ENCODE measurements at places on chromosomes 12 and 14.

DNA sequence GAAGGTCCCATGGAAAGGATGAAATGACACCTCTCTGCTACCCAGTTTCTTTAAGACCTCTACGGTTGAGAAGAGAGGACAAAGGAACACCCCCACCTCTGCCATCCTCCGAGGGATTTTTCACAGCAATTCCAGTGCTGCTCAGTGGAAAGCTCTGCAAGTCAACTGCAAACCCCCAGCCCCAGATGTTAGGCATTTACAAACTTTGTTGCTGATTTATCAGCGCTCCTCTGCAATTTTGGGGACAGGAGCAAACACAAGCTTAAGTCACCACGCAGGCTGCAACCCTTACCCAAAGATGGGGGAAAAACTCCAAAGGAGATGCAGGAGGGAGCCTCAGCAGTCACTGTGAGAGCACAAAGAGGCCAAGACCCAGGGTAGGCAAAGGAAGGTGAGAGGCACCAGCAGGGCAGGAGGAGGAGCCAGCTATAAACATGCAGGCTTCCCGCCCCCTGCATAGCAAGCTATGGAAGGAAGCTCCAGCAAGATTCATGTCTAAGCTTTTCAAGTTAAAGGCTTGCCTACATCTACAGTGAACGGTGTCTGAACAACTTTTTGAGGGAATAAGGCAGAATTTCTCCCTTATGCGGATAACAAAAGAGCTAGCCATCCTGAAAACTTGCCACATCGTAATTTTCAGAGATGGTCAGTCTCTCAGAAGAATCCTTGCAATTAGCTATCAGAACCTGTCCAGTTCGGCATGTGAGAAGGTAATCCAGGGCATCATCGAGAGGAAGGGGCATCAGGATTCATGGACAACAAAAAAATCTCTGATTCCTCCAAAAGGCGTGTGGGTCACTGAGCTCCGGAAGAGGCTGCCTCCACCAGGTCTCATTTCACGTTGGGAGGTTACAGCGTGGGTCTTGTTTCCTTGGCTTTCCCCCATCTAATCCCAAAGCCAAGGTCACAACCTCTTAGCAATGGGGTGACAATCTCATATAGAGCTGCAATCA, 3.9 kb downstream of the CTDSP2 start:
- DNase-seq, result no peak

GRCh38 chr14:69059658-69060623, 80.8 kb upstream of the ACTN1 start:
- no peak for DNase-seq

DNA sequence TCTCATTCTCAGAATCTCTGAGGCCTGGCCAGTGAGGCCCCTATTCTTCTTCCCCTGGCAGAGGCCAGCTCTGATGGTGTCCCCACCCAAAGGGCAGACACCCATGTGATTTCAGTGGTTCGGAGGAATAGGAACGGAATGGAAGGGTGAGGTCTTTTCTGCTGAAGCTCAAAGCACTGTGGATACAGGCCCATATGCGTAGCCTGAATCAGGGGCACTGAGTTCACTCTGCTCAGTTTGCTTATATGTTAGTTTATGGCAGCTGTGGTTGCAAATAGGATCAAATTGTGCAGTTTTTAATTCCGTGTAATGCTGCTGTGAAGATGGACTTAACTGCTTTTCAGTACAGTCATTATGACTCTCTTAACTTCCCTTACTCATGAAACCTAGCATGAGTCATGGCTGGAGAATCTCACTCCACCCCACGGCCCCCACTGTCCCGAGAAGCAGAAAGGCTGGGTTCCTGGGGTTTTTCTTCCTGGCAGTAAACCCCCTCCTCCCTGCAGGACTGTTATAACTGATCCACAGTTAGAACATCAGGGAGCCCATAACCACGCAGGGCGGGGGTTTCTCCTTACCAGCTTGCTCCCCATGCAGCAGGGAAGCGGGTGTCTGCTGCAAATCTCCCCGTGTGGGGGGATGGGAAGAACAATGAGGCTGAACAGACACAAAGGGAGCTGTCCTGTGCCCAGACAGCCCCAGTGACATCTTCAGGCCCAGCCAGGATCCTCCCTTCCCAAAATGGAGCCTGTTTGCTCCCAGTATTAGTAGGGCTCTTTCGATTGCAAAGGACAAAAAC, 122.7 kb downstream of the SLC38A6 start:
- no peak for DNase-seq

DNA sequence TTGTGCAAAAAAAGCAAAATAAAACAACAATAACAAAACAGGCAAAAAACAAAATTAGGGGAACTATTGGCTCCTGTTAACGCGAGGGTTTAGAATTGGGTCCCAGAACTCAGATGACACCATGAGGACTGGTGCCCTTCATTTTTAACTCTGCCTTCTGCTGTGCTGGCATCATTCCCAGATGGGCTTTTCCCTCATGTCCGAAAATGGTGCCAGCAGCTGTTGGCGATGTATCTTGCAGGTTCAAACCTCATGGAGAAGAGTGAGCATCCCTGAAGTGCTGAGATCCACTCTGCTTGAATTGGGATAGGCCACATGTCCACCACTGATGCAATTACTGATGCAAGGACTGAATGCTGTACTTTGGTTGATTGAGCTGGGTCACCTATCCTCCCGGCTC, 61.1 kb downstream of the MYRFL start:
- no peak for DNase-seq

DNA sequence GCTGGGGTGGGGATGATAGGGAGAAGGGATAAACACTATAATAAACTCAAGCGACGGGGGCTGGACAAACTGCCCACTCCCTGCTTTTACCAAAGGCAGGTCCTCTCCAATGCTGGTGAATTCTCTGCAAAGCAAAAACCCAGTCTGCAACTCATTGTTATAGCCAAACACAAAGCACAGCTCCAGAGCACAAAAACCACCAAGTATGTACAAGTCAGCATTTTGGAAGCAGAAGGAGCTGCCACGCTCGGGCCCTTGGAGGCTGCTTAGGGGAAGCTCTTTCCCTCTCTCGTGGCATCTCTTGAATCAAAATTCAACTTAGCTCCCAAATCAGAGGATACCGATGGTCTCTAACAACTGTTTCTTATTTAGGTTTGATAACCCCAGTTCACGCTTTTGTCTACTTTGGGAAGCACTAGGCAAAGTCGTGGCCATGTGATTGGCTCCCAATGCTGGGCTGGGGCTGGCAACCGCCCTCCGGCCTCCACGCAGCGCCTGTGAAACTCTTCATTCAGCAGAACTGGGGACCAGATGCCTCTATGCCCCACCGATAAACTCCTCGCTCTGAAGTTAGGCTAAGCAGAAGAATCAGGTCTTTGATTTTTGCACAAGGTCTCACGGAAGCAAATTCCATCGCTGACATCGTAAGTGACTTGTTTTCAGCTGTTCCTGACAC, 158.5 kb upstream of the FOXN3 start:
- DNase-seq, result no peak

GRCh38 chr12:91021076-91021475, 16.3 kb upstream of the EPYC start:
- no peak for DNase-seq

DNA sequence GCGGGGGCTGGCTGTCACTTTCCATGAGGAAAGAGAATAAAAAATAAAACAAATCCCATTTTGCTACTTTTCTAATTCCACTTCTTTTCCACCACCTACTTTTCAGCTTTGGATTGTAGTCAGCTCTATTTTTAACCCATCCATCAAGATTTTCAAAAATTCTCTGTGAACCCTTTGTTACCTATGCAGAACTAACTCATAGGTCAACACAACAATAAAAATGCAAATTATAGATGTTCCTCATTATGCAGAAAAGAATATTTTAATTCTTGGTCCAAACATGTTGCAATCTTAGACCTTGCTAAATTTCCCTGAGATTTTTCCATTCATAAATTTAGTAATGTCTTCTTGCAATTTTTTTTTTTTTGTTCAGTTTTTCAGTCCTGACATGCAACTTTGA, 454.5 kb downstream of the ADAMTS20 start:
- no peak for DNase-seq

DNA sequence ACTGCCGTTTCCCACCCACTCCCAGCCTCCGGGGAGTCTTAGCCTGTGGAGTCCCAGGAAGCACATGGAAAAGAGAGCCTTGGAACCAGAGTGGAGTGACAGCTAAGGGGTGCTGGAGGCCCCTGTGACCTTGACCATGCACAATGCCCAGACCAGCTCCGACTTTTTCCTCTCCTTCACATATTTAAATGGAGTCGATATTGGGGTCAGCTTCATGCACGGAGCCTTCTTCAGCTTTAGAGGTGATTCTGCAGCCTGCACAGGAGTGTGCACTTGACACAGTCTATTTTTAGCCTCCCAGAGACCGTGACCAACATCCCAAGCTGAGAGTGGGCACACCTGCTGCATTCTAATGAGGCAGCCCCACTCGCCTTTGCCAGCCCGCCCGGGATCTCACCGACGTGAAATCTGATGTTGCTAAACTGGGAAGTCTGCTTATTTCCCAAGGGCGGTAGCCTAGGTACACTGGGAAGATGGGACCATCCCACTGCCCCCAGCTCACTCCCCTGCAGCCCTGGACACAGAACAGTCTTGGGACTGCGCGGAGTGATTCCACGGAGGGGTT, 47.5 kb downstream of the PRMT8 start:
- DNase-seq, result no peak

GRCh38 chr12:3935078-3935477, 61.9 kb upstream of the PARP11 start:
- no peak for DNase-seq

GRCh38 chr12:118317729-118318128, 55.0 kb downstream of the TAOK3 start:
- DNase-seq, result no peak

DNA sequence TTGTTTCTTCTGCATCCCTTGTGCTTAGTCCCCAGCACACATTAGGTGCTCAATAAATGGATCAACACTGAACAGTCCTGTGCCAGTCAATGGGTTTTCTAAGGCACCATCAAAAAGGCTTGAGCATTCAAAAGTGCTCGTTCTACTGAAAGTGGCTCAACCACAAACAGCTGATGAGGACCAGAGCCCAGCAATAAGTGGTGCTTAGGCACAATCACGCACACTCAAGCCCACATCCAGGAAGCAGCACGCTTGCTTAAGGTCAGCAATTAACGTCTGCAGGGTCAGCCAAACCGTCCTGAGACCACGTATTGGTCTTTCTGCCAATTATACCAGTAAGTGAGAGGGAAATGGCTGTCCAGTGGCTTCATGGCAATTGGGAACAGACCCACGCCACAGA, 56.5 kb downstream of the PRIMA1 start:
- no peak for DNase-seq

DNA sequence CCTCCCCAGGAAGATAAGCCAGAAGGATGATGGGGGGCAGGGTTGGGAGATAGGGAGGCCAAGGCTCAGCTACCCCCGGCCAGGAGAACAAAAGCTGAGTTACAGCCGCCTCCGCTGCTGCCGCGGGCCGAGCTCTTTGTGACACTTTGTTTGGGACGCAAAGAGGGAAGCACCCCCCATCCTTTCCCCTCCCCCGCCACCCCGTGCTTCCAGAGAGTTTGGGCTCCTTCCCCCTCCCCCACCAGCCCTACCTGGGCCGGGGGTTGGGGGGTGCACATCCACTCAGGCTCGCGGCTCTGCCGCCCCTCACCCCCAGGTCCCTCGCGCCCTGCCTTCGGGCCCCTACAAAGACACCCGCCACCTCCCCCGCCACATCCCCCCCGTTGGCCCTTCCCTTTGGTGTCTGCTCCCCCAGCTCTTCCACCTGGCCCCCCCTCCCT, 799 bp downstream of the ZNF219 start:
- DNase-seq, result no peak

DNA sequence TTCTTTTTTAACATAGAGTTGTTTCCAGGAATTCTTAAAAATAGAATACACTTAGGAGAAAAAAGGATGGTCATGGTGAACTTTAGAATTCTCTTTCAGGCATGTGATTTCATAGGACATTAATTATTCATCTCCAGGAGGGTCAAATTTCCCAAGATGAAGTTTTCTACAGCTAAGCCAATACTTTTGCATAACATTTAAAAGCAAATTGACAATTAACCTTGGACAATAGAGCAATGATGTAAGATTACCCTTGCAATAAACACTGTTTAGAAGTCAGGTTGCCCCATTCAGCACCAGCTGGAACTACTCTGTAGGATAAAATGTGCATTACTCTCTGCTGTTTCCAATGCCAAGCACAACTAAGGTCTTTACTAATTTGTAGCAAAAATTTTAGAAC, 49.5 kb downstream of the SIX1 start:
- no peak for DNase-seq

GRCh38 chr14:64728106-64728505, 23.9 kb downstream of the PLEKHG3 start:
- no peak for DNase-seq

DNA sequence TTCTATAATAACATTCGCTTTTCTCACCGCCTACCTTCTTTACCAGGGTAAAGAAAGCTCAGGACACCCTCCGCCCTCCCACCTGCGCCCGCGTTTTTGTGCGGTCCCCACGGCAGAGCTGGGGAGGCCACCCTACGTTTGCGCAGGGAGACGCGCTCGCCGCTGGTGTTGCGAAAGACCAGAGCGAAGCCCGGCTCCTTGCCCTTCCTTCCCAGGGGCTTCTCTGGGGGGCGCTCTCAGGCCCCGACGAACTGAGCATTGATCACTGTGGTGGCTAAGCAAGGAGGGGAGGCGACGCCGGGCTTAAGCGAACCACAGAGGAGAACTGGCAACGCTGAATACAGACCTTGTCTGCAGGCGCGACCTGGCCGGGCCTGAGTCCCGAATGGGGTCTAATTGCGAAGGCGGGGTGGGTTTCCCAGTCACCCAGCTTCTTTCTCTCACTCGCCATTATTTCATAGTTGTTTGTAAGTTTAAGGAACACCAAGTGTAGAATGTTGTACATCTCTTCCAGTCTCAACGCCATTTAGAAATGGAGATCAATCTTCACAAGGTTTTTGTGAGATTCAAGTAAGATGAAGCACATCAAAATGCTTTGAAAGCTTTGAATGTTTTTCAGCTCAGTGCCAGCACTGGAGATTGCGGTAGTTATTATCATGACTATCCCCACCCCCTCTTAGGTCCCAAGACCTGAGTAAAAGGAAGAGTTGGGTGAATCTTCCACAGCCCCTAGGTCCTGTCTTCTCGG, 1.7 kb upstream of the NKX2-1 start:
- DNase-seq, result no peak

DNA sequence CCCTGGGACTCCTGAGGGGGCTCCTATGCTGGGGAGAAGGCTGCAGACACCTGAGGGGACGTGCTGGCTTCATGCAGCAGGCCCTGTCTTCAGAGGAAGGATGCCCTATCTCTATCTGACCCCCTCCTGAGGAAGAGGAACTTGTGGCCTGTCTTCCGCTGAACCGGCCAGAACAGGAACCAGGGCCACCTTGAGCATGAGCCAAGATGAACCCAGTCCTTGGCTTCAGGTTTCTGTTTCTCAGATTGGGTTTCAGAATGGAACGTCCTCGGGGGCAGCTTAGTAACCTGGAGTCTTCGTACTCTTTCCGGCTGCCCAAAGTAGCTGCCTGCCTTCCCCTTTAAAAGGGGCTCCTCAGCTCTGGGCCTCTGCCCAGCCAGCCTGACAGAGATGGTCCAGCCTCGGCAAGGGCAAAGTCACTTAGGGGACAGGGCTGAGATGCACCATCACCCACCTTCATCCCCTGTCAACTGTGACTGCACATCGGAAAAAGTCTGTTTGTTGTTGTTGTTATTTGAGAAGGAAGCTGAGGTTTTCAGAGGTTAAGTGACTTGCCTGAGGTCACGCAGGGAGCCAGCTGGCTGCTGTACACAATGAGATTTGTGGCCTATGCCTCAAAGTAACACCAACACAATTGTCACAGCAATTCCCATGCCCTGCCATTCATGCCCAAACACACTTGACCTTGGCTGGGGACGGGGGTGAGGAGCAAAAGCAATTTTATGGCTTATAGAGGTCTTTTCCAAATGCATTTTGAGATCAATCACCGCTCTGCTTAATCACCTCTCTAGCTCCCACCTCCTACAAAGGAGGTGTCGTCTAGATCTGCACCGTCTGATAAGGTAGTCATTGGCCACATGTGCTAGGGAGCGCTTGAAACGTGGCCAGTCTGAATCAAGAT, 13.4 kb downstream of the ASB2 start:
- DNase-seq, result no peak
